ENCODE measurements at places on chromosomes 6 and 20. TPM values are rescaled to one million over a fixed set of nuclear protein-coding genes. Genes with fewer than 3 reads are reported as not detected.

DNA sequence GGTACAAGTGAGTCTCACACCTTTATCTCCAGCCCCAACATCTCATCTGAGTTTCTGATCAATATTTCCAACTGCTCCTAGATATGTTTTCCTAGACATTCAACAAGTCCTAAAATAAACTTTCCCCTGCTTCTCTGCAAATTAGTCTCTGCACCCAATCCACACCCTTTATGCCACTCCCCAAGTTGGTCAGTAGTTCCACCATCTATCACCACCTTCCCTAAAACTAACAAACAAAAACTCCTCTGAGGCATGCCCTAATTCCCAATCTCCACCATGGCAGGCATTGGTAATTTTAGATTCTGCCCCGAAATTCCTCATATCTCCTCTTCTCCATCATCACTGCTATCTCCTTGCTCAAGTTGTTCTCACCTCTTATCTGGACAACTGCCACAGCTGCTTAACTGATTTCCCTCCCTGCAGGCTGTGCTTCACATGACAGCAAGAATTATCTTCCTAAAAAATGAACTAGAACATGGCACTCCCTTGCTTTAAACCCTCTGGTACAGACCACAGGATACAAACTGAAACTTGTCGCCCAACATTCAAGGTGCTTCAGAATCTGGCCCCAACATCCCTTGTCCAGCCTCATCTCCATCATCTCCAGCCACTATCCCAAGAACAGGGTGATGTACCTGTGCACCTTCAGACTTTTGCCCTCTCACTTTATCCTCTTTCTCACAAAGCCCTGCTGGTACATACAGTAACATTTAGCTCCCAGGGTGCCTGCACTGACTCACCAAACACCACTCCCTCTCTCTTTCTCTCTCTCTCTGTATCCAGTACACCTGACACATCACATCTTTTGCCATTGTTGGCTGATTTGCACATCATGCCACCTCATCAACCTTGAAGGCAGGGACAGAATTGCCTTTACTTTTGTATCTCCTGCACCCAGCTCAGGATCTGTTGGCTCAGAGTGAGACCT lies 55.5 kb downstream of the ZHX3 start:
- DNase-seq = no peak

DNA sequence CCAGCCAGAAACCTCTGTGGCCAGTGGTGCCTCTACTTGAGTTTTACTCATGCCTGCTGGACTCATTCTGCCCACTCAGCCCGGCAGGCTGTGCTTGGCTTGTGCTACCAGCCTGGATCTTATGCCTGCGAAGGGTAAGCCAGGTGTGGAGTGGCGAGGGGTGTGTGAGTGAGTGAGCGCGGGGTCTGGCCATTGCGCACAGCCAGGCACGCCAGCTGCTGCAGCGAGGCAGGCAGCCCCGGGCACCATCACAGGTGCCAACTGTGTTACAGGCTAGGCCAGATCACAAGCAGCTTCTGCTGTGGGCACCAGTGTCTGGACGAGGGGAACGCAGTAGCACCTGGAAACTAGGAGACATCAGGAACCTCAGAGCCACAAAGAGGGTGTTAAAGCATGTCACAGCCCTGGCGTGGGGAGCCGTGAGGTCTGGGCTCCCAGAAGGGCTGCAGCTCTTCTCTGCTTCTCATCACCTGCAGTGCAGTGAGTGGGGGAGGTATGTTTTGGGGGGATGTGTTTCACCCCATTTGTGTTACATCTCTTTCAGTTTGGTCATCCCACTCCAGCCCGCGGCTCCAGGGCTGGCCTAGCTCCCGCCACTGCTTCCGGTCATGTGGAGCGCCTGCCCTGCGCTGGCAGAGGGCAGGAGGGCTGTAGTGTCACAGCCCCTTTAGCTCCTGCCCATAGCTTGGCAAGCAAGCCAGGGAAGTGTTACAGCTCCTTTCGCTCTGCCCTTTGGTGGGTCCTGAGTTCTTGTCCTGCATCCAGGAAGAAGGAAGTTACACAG lies 379.7 kb upstream of the IMPG1 start:
- DNase-seq = no peak

DNA sequence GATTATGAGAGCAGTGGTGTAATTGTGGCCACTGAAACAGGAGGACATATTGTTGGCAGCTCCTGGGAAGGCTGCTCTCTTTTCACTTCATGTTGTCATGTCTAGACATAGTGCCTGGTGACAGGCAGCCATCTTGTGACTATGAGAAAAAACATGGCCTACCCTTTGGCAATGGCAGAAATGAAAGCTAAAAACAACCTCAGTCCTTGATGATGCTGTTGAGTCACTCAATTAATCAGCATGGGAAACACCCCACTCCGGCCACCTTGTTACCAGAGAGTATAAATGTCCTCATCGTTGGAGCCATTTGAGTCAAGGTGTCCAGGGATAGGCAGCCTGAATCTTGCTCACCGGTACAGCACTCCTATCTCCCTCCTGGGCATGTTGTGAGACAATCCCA lies 31.2 kb upstream of the HMGA1 start:
- no peak for DNase-seq

DNA sequence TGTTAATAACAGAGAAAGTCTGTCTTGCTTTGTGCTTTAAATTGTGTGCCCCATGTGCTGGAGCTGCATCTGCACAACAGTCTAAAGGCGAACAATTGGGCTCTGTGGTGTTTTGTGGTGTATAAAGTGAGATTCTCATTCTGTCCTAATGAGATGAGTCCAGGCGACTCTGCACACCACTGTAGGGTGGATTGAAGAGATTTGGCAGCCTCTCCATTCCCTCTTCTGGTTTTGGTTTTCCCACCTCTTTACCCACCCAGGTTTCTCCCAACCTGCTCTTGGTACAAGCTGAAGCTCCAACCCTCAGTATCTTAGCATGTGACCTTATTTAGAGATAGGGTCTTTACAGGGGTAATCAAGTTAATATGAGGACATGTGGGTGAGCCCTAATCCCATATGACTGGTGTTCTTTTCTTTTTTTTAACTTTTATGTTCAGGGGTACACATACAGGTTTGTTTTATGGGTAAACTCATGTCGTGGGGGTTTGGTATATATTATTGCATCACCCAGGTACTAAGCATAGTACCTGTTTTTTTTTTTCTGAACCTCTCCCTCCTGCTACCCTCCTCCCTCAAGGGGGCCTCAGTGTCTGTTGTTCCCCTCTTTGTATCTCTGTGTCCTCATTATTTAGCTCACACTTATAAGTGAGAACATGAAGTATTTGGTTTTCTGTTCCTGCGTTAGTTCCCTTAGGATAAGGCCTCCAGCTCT lies 217.6 kb upstream of the DTNBP1 start:
- no peak for DNase-seq

GRCh38 chr20:53279735-53280134 lies 307.6 kb downstream of the TSHZ2 start:
- DNase-seq = no peak

DNA sequence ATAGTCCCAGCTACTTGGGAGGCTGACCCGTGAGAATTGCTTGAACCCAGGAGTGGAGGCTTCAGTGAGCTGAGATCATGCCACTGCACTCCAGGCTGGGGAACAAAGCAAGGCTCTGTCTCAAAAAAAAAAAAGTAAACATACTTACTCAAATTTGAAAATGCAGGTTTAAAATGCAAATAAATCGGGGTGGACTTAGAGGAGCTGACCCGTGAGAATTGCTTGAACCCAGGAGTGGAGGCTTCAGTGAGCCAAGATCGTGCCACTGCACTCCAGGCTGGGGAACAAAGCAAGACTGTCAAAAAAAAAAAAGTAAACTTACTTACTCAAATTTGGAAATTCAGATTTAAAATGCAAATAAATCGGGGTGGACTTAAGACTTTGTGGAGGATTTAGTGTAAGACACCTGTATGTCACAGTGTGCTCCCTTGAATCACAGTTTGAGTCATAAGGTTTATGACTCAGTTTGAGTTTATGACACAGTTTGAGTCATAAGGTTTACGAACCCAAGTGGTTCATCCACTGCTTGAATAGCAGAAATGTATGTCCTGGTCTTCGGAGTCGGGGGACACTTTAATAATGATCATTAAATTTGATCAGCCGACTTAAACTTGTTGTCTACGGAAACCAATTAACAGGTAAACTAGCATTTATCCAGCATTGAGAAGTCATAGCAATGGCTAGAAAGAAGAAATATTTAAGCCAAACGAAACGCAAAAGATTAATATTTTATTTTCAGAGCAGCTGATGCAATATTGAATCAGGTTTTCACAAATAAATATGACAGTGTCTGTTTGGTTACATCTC lies 6.8 kb upstream of the MRPS10 start:
- DNase-seq = no peak

GRCh38 chr6:93433592-93433991 lies 14.2 kb upstream of the EPHA7 start:
- DNase-seq = no peak

GRCh38 chr6:71619836-71620235 lies 266.5 kb upstream of the RIMS1 start:
- no peak for DNase-seq

GRCh38 chr6:116536216-116536621 lies 9.3 kb downstream of the TRAPPC3L start:
- DNase-seq = peak; percentile 16

- DNase-seq = no peak
Measured at GRCh38 chr20:14672066-14672465, 334.7 kb upstream of the FLRT3 start.

DNA sequence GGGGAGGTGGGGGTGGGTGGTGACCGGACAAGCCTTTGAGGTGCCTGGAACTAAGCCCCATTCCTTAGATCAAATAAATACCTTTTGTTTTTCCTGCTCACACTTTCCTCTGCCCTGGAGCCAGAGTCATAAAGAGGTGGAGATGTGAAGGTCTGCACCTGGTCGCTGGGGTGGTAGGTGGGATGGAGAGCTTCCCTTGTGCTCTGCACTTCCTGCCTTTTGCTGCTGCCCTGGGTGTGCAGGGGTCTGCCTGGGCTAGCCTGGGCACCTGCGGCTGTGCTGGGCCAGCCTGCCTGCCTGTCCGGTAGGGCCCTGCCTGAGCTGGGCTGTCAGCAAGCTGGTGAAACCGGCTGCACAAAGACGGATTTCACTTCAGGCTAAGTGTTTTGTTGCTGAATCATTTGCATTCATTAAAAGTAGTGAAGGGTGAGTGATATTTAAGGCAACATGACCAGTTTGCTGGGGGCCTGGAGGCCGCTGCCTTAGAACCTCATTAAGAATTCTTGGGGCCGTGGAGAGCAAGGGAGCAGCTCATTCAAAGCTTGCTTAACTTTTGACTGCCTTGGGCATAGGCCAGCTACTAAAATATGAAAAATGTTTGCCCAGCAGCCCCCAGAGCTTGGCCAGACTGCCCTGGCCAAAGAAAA lies 20.5 kb downstream of the PTK7 start:
- no peak for DNase-seq

- no peak for DNase-seq
Measured at GRCh38 chr6:23989885-23990533, 136.0 kb upstream of the NRSN1 start.

- DNase-seq = no peak
Measured at GRCh38 chr6:3870528-3870925, 21.4 kb downstream of the FAM50B start.

DNA sequence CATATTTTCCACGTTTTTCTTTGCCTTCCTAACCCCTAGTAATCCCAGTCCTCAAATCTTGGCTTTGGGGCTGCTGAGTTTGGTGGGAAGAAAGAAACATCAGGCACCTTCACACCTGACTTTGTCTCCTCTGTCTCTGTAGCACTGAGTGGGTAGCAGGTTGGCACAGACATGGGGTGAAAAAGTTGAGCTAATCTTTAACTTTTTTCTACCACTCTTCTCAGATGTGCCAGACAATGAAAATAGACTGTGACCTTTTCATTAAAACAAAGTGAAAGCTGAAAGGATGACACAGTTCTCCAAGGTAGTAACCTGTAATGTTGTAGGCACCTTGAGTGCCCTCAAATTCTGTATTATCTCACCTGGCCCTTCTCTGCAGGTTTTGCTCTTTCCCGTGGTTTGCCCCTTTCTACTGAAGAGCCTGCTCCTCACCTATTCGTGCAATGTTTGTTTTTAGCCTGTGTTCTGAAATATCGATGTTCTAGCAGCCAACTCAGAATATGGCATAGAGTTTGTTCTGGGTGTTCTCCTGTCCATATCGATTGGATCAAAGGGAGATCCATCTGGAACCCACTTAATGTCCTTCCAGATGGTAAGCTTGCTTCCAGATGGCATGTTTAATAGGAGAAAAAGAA lies 57.8 kb upstream of the ATXN1 start:
- no peak for DNase-seq

DNA sequence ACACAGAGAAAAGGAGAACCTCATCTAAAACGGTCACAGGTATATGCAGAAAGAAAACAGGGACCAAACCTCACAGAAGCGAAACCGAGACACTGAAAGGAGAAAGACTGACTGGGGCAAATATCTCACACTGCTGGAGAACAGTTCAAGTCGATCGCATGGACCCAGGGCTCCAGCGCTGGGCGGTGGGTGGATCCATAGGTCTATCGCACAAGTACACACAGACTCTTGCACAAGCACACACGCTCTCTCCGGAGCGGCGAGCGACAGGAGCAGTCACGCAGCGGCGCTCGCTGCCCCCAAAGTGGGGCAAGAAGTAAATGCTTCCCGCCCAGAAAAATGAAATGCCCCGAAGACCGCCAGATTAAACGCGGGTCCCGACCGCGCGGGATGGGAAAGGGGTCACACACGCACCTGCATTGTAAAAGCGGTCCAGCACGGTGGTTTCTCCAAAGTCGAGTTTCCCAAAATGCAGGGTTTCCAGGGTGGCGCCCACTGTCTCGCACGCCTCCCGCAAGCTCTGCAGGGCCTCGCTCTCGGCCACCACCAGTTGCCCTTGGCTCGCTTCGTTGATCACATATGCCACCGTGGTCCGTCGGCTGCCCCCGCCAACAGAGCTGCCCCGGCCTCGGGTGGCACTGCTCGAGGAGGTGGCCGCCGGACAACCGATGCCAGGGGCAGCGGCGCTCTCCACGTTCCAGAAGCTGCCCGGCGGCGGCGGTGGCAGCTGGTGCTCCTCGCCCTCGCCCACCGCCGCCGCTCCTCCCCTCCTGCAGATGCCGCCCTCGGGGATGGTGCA lies 782 bp downstream of the MAP3K5 start:
- DNase-seq = peak; percentile 83

GRCh38 chr20:46205349-46205748 lies 87.2 kb downstream of the CD40 start:
- no peak for DNase-seq

The CBFA2T2 gene
- total RNA-seq = 9.1 TPM

The BPIFB1 gene
- not detected for total RNA-seq

The NRN1 gene
- 12.6 TPM for total RNA-seq

The RIN2 gene
- 52.4 TPM for total RNA-seq

Measured in Right ventricle myocardium superior (tissue), 1 donor.